Stimulated activated naive CD8-positive, alpha-beta T cell treated with anti-CD3 and anti-CD28 coated beads, Interleukin-15, amount 100 ng/mL, for 72 hours (primary cell): ENCODE measurements at places on chromosomes 13 and 19.

GRCh38 chr13:68439817-68440216 lies 1209.7 kb upstream of the PCDH9 start:
- no peak for DNase-seq

GRCh38 chr13:111262715-111263114 lies 57.7 kb upstream of the TEX29 start:
- no peak for DNase-seq

- DNase-seq, result no peak
Measured at GRCh38 chr13:24075137-24075975, 85.2 kb upstream of the SPATA13 start.

DNA sequence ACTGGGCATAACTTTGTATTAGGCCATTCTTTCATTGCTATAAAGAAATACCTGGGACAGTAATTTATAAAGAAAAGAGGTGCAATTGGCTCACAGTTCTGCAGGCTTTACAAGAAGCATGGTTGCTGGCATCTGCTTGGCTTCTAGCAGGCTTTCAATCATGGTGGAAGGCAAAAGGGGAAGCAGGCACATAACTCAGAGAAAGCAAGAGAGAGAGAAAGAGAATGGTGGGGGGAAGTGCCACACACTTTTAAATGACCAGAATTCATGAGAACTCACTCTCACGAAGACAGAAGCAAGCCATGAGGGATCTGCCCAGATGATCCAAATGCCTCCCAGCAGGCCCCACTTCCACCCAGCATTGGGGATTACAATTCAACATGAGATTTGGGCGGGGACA lies 179.7 kb downstream of the SPRY2 start:
- no peak for DNase-seq

- DNase-seq, result no peak
Measured at GRCh38 chr19:50520822-50521465, 7.2 kb upstream of the ASPDH start.
